AG09309 (cell line): ENCODE measurements at places on chromosomes 16 and 17.

GRCh38 chr16:71536752-71537499, 10.7 kb downstream of the CHST4 start:
- no peak for DNase-seq

DNA sequence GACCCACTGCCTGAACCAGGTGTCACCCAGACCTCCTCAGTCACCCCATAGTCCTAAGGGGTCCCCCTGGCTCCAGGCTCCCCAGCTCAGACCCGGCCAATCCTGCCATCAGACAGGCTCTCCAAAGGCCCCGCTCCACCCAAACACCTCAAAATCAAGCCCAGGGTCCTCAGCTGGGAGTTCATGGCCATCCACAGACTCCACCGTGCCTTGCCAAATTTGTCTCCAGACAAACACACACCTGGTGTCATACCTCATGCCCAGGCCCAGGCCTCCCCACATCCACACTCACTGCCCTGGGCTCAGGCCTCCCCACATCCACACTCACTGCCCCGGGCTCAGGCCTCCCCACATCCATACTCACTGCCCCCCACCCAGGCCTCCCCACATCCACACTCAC, 12.5 kb downstream of the RPH3AL start:
- no peak for DNase-seq

GRCh38 chr17:1272701-1273100, 2.5 kb downstream of the BHLHA9 start:
- DNase-seq = no peak

GRCh38 chr16:2147981-2148671, at the start of gene RAB26:
Gene RAB26, plus strand, starts transcription at chr16:2148625. Its CDS starts 159 bp downstream, at chr16:2148784.
- DNase-seq = no peak

DNA sequence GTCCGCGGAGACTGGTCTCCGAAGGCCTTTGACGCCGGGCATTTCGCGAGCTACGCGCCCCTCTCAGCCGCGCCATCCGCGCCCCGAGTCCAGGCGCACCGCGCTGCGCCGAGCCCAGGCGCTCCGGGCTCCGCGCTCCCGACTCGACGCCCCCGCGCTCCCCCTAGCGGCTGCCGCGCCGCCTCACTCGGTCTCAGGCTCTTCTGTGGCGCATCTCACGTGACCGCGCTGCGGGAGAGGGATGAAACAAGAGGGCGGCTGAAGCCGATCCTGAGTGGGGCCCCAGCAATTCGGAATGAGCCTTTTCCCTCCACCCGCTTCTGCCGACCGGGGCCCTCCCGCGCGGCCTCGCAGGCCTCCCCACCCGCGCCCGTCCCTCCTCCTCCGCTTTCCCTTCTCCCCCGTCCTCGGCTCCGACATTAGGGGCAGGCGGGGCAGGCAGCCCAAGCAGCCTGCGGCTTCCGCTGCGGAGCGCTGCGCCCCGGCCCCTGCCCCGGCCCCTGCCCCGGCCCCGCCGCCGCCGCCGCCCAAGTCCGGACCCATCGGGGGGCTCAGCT, 42.5 kb upstream of the AMZ2 start:
- DNase-seq = peak; percentile 34

GRCh38 chr17:6574687-6575595, 18.6 kb upstream of the PITPNM3 start:
- no peak for DNase-seq

- no peak for DNase-seq
These were observed 14.1 kb upstream of the HOXB9 start for GRCh38 chr17:48639982-48640857.
